ENCODE measurements at places on chromosomes 11 and 22.

- no peak for DNase-seq
These were observed 208.4 kb downstream of the DDX10 start for GRCh38 chr11:108873310-108873709.

DNA sequence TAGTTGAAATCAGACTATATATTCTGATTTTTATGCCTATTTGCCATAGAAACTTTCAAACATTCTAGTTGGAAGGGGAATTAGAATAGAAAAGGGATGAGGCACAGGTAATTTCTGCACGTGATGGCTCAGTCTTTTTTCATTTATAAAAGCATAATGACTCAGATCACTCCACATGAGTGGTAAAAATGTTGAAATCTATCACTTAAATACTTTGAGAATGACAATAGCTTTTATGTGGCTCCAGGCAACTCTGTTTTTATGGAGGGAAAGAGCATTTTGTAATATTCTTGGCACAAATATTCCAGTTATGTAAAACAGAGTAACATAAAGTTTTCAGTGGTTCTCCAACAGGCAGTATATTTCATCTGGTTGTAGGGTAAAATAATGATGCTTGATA, 5.9 kb upstream of the MMP3 start:
- DNase-seq: peak; percentile 63

- no peak for DNase-seq
These were observed 103.4 kb upstream of the FGF3 start for GRCh38 chr11:69922596-69923111.

GRCh38 chr11:2389377-2390026, 11.0 kb upstream of the TSSC4 start:
- no peak for DNase-seq

GRCh38 chr22:40583053-40583741, 53.3 kb downstream of the MRTFA start:
- no peak for DNase-seq

- no peak for DNase-seq
These were observed 465 bp downstream of the MAPK1 start for GRCh38 chr22:21866833-21867527.

DNA sequence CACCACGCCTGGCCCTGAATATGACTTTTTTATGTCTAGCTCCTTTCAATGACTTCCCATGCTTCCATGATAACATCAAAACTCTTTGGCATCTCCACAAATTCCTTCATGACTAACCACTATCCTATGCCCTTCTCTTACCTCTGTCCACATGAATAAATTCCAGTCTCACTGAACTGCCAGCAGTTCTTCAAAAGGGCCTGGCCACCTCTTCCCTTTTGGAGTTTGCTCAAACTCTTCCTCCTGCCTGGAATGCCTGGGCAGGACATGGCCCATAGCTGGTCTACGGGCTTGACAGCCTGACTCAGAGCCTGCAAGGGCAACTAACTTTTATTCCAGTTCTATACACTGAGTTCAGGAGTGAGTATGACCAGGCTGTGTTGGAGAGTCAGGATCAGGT, 41.8 kb upstream of the ZBTB16 start:
- peak; percentile 8 for DNase-seq

GRCh38 chr22:31160328-31160978, 471 bp downstream of the RNF185 start:
- no peak for DNase-seq

DNA sequence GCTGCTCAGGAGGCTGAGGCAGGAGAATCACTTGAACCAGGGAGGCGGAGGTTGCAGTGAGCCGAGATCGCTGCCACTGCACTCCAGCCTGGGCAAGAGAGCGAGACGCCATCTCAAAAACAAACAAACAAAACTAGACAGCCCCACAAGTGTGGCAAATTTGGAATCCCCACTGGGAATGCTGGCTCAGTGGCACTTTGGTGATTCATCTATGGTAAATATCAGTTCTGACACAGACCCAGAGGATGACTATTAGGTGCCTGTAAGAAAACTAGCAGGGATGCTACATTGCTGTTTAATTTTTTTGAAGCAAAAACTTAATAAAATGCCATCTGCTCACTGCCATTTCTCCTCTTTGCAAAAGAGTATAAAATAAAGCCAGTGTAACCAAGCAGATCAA, 107.9 kb downstream of the NAT10 start:
- DNase-seq: peak; percentile 41

- no peak for DNase-seq
These were observed 549.3 kb downstream of the OPCML start for GRCh38 chr11:132982772-132983640.

DNA sequence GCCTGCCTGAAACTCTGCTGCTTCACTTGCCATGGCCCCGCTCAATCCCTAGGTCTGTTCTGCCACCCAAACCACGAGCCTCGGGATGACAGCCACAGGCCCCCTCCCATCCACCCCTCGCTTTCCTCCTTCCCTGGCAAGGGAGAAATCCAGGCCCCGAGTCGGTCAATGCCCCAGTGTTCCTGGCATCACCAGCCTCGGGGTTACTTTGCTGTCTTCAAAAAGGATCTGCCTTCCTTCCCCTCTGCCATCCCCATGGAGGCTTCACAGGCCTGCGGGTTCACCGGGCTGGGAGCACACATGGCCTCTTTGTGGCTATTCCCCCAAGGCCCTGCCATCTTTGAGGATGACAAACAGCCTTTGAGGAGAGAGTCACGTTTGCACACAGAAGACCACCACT, 38.8 kb upstream of the ALX4 start:
- no peak for DNase-seq

DNA sequence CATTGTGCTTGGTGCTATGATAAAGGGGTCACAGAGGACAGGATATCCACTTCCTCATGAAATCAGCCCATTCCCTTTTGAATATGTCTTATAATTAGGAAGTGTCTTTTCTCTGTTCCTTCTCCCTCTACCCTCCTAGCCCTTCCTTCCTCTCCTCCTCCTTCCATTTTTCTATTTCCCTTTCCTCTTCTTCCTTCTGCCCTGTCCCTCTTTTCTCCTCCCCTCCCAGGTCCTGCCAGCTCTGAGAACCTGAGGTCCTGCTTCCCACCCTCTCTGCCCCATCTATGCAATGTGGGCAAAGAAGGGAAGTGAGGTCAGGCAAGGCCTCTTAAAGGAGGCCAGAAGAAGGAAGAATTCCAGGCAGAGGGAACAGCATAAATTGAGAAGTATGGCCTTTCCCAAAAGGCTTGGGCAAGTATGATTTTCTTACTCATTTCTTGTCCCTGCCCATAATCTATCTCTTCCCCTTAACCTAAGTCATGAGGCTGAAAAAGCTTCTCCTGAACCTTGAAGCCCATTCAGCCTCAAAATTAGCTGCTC, 7.7 kb upstream of the UBASH3B start:
- no peak for DNase-seq

DNA sequence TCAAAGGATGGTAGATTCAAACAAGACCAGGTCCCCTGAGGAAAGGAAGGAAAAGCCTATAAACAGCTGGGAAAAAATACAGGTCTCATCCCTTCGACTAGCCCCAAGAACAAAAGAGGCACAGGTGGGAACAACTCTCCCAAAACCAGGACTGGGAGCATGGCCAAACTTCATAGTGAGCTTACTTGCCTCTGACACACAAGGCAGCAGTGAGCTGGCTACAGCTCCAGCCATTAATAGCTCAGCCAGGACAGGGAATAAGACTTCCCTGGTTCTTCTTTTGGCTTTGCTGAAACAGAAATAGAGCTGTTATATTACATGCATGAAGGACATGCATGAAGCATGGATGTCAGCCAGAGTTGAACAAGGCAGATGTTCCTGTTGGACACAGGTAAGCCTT, at the start of gene OR10A2:
OR10A2 (plus strand) TSS at position 97 of the 400 bp plus-strand sequence. CDS start 6,698 bp downstream, outside the sequence.
- DNase-seq: no peak

GRCh38 chr11:60788401-60789125, 3.4 kb downstream of the MS4A10 start:
- DNase-seq: no peak

- no peak for DNase-seq
These were observed 7.0 kb downstream of the TP53I11 start for GRCh38 chr11:44943696-44944095.

DNA sequence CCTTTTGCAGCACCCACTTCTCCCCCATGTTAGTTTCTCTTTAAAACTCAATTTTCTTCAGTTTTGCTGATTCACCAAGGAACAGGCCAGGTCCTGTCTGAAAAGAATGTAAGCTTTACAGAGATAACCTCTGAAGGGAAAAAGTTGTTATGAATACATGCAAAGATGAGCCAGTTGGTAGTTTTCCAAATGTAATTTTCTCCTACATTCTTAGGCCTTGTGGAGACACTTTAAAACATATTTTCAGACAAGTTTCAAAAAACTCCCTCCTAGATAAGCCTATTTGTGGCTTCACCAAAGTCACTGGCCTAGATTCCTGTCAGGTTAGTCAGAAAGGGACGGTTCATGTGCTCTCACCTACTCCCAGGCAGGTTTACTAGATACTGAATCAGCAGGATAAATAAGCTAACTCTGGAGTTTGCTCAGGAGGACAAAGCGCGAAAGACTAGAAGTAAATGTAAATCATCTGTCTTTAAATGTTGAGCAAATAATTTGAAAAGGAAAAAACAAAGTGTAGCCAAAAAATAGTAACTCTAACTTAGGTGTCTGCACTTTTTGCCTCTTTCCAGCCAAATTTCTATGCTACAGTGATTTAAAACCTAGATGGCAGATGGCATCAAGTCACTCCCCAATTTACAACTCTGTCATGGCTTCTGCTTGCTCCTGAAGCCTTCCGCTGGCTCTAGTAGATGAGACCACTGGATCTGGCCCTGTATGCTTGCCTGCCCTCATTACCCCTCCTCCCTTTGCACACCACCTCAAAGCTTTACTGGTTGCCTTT, 4.9 kb upstream of the ATP6V1E1 start:
- peak; percentile 93 for DNase-seq

GRCh38 chr22:47012589-47013370, 250.3 kb downstream of the TBC1D22A start:
- peak; percentile 46 for DNase-seq

GRCh38 chr11:77557553-77557952, 32.2 kb upstream of the AQP11 start:
- DNase-seq: no peak

DNA sequence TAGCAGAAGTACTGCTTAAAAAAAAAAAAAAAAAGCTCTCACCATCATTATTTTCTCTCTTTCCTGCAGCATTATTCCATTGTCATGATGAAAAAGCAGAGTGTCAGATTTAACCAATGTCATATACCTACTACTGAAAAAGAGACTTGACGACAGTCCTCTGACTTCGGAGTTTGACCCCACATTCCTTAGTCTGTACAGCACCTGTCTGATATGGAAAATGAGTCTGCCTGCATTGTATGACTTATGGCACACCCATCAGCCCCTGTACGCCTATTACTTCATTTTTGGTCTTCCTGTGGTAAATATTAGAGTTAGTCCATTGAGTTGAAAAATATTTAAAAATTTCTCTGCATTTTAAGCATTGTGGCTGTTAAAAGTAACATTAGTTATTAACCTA, 54.5 kb upstream of the NOX4 start:
- DNase-seq: no peak

DNA sequence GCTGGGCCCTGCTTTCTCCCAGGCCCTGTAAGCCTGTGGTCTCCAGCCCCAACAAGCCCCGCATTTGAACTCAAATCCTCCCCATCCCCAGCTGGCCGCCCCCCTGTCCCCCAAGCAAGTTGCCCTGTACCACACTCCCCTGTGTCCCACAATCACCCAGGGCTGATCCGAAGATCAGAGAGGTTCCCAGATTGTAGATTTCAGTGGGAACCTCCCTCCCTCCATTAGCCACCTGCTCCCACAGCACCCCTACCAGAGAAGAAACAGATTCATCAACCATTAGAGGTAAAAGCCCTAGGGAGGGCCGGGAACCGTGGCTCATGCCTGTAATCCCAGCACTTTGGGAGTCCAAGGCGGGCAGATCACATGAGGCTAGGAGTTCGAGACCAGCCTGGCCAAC, 107.5 kb downstream of the FEZ1 start:
- no peak for DNase-seq

DNA sequence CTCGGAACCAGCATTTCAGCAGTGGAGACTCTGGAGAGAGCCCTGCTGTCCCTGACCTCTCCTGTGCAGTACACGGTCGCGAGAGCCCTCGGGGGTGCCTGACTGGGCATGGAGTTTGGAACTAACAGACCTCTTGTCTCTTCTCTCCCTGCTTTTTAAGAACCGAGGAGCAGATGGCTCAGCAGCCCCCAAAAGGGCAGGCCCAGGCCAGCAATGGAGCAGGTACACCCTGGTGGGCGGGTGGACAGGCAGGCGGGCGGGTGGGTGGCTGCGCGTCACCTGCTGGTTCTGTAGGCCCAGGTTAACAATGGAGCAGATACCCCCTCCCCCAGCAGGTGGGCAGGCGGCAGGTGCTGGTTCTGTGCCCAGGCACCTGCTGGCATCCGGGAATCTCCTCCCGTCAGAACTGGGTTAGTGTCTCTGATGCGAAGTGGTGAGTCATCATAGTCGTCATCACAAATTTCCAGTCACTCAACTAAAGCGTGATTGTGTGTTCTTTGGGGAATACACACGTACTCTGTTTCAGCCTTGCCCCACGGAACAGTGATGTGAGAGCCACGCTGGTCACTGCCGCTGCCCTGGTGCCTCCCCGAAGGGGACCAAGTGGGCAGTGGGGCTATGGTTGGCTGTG, 41.1 kb downstream of the GRAMD4 start:
- peak; percentile 29 for DNase-seq

DNA sequence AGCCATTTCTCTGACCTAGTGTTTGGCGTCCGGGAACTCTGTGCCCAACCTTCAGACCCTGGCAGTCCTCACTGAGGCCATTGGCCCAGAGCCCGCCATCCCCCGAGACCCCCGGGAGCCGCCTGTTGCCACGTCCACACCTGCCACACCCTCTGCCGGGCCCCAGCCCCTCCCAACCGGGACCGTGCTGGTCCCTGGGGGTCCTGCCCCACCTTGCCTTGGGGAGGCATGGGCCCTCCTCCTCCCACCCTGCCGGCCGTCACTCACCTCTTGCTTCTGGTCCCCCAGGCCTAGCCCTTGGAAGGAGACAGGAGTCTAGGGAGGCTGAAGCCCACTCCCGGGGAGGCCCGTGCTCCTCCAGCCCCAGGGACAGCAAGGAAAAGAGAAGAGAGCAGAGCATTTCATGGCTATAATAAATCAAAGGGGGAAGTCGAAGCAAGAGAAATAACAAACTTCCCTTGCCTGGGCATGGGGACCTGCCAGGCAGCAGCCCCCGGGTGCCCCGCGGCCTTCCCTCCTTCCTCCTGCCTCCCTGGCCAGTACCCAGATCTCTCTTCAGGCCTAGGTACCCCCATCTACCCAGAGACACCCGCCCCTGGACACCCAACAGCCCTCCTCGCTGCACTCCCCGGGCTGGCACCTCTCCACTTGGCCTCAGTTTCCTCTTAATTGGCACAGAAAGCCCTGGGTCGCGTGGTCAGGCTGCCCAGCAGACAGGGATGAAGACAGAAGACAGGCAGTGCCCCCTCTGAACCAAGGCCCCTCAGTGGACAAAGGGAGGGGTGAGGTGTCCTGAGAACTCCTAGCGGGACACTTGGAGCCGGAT, 13.0 kb upstream of the SLC39A13 start:
- DNase-seq: no peak

Data from renal cortical epithelial cell (primary cell).